Activated T-cell treated with anti-CD3 and anti-CD28 coated beads, Interleukin-2, amount 50 U/mL, for 1 hour (primary cell): ENCODE measurements at places on chromosomes 7 and 10.

DNA sequence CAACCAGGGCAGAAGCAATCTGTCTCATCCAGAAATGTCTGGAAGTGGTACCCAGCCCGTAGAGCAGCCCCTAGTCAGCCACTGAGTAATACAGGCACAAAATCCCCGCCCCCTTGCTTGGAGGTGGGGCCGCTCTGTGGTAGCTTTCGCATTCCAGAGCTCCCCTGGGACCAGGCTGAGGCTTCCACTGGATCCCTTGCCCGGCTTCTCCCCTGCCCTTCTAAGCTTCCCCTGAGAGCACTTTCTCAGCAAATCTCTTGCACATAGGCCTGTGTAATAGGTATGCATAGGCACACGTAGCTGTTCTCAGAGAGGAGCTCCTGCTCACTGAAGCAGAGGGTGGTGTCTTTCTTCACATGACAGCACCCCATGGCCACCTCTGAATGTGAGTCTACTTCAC is 144.2 kb downstream of the BMS1 start:
- DNase-seq, result no peak

DNA sequence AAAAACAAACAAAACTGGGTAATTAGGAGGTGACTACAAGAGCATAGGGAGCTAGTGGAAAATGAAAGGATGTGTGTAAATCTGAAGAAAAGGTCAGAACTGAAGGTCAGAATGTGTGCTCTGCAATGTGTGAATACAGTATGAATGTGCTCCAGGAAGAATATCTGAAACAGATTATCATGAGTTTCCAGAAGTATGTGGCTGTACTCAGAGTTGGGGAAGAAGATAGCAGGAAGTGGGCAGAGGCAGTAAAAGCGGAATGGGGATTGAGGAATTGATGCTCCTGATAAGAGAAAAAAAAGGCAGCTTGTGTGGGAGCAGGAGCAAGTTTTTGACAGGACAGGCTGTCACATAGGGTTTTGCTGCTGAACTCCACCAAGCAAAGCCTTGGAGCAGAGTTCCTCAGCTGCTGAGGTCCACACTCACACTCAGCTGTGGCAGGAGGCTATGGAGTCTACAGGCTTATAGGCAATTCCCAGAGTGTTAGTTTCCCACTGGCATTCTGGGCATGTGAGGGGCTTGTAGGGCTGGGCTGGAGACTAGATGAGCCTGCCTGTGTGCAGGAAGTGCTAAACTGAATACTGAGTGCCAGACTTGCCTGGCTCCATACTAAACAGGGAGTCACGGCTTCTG is 22.9 kb downstream of the H2AZ2 start:
- DNase-seq, result no peak

DNA sequence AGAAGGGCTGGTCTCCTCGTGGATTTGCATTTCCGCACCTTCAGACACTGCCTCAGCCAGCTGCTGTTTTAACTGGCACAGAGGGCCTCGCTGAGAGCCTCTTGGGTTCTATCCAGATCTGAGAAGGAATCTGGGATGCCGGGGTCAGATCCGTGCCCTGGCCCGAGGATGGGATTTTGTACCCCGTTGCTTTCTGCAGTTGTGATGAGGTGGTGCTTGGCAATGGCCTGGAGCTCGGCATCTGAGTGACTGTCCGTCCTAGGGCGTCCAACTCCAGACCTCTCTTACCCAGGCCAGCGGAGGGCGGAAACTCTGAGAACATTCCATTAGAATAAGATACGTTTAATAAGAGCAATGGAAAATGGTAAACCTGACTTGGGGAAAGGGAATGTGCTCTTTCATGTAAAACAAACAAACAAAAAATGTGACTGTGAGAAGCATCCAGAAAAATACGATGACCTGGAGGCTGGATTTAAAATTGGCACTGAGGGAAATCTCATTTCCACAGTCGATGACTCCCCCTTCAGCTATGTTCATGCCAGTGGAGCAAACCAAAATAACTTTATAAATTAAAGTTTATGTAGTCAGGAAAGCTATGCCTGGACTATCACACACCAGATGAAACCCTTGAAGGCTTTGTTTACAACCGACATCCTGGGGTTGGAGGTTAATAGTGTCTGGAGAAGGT is 39.6 kb downstream of the GRK5 start:
- no peak for DNase-seq

GRCh38 chr7:77330169-77330882 is 85.8 kb downstream of the GSAP start:
- DNase-seq, result no peak

GRCh38 chr10:115773832-115774231 is 499.2 kb downstream of the GFRA1 start:
- no peak for DNase-seq

GRCh38 chr10:132449811-132450181 is 52.8 kb downstream of the PWWP2B start:
- no peak for DNase-seq

DNA sequence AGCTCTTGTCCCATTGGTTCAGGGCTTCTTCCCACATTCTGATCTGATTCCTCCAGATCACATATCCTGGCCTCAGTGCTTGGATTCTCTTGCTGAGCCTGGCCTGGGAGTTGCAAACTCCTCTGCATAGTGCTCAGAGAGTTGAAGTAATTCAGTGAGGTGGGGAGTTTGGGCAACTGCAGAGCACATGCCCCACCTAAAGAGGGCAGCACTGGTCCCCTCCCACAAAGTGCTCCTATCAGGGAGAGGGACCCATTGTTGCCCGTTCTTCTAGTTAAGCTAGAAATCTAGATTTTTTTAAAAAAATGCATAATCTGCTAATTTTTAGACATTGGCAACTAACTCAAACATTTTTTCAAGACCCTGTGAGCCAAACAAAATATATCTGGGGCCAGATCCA is 45.1 kb downstream of the CHN2 start:
- no peak for DNase-seq

DNA sequence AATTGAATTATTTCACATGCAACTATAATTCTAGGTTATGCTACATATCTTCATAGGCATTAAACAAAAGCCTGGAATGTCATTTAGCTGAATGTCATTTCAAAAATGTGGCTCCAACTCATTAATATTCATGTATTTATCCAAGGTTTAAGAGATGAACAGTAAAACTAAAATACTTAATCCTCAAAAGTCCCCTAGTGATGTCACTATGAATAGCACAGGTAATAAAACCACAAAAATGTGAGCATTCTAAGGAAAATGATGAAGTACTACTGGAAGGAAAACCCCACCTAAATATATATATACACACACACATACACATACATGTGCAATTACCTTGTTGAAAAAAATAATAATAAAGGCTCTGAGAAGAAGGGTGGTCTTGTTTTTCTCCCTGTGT is 154.4 kb upstream of the ASAH2 start:
- no peak for DNase-seq

DNA sequence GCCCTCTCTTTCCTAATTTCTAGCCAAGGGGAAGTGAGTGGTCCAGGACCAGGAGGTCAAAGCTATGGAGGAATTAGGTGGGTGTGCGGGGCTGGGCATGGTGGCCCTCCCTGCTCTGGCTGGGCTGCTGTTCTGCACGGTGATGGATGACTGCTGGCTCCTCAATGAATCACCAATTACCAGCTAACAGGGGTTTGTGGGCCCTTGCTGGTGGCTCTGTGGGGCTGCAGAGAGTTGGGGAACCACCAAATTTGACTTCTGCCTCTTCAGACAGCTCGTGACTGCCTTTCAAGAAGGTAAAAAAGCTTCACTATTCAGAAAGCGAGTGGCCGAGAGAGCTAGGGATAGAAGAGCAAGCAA is 35.0 kb upstream of the HABP2 start:
- no peak for DNase-seq

DNA sequence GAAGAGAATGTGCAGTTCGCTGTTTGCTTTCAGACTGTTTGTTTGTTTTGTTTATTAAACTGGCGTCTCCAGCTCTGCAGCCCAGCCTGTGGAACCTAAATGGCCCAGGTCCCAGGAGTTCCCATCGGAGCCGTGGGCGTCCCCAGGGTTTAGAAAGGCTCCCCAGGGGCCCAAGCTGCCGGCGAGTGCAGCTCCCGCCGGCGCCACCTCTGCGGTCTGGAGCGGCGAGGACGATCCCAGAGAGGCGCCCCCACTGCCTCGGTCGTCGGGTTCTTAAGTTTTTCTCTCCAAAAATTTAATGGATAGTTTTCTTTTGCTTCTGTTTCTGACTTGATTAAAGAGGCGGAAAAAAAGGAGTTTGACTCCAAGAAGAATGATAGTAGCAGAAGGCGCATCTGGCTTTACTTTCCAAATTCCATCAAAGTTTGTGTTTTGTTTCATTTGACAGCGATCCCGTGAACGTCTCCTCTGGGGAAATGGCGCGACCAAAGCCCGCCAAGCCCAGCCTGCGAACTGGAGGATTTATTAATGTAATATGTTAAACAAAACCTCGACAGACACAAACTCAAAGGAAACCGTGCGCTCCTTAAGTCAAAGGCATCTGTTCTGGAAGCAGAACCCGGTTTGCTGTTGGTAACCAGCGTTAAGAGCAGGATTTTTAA is 718 bp upstream of the FZD1 start:
- no peak for DNase-seq

GRCh38 chr7:94444813-94445212 is 50.1 kb downstream of the COL1A2 start:
- DNase-seq, result no peak

DNA sequence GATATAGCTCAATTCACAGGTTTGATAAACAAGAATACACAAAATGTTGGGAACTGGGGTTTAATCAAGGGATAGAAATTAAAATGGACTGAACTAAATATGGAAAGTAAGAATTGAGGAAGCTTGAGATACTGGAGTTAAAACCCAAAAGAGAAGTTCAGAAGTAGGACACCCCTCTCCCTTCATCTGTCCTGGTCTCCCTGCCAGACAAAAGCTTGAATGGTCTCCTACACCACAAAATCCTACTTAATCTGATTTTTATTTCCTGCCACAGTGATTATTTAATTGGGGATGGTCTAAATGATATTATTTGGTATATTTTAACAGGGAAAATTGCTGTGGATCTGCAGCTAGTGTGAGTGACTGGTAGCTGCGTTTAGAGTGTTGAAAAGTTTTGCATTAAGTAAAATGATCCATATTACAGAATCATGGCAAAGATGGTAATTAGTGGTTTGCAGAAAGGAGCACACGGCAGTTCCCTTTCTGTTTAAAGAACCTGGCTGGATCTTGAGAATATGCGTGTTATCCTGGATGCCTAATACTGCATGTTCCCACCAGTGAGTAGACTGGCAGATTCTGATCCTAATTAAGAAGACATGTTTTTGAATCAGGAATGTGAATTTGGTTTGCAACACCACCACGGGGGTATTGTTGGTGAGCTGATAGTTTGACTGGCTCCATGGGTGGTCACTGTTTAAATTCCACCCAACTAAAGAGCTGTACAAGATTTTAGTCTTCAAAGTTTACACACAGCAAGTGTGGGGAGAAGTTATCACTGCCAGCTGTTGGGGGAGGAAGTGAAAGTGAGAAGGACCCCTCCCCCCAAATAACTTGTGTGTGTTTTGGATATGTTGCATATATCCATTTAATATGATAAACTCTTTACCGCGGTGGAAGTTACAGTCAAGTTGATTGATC is 5.5 kb downstream of the RBM20 start:
- DNase-seq, result no peak

- no peak for DNase-seq
These were observed 60.9 kb downstream of the ST7 start for GRCh38 chr7:117014099-117014656.

DNA sequence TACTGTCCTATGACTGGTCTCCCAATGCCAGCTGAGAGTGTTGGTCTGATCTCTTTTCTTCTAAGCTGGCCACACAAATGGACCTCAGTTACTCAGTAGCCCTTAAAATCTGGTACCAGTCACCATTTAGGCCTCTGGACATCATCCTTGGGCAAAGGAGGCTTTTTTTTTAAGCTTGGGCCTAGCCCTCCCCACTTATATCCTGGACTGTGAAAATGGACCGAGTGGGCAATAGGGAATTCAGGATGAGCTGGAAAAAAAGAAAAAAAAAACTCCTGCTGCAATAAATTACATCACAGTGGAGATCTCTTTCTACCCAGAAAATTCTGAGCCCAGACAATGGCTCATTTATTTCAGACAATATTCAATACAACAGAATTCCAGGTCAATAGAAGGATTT is 68.4 kb downstream of the PARP12 start:
- no peak for DNase-seq

DNA sequence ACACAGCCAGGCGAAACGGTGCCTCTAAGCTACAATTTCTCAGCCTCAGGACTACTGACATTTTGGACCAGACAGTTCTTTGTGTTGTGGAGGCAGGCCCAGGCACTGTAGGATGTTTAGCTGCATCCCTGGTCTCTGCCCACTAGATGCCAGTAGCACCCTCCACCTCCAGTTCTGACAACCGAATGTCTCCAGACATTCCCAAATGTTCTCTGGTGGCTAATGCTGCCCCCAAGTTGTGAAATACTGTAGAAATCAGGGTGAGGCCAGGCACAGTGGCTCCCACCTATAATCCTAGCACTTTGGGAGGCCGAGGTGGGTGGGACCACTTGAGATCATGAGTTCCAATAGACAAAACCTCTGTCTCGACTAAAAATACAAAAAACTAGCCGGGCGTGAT is 18.2 kb downstream of the HNRNPF start:
- peak; percentile 49 for DNase-seq

- no peak for DNase-seq
These were observed 113.4 kb downstream of the DIP2C start for GRCh38 chr10:576130-576465.

GRCh38 chr10:79221110-79222051 is 125.9 kb upstream of the PPIF start:
- no peak for DNase-seq

- DNase-seq, result no peak
These were observed 207.1 kb upstream of the RHOBTB1 start for GRCh38 chr10:61151059-61151458.
